ENCODE measurements at places on chromosomes 16 and 17. TPM values are rescaled to one million over a fixed set of nuclear protein-coding genes. Genes with fewer than 3 reads are reported as not detected.

DNA sequence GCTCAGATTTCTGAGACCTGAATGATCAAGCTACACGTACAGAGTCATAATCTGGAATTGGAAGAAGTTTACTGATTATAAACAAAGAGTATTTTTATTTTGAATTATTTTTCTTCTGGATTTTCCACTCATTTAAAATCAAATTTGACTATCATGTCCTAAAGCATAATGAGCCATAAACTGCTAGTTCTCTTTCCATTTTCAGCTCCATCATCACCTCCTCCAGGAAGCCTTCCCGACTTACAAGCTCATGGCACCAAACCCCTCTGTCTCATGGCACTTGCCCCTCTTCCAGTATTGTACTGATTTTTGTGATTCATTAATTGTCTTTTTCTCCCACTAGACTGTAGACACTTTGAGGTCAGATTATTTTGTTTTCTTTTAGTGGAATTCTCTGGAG, 35.9 kb downstream of the IRX6 start:
- H3K27me3 ChIP-seq = peaks cover 1% of the 10 kb centered on the region
- no peak for DNase-seq
- H3K4me3 ChIP-seq = no peak overlapping the region
- no peak overlapping the region for H3K27ac ChIP-seq
- H3K36me3 ChIP-seq = no peaks in the 10 kb centered on the region

DNA sequence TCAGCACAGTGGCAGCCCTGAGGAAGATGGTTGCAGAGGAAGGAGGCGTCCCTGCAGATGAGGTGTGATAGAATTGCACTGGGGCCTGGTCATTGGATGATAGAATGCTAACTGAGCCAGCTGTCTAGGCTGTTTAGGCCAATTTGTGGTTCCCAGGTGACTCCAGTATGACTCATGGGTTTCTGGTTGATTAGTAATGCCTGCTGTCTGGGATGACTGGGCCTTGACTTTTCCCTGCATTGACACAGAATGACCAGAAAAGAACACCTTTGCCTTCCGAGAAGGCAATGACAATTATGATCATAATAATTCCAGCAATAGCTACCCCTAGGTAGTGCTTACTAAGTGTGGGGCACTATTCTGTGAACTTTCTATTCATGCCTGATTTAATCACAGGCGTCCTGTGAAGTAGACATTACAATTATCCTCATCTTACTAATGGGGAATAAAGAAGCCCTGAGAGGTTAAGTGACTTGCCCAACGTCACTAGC, 31.5 kb downstream of the USP43 start:
- H3K27me3 ChIP-seq = no peaks in the 10 kb centered on the region
- DNase-seq = no peak
- no peak overlapping the region for H3K4me3 ChIP-seq
- H3K36me3 ChIP-seq = no peaks in the 10 kb centered on the region

- no peaks in the 10 kb centered on the region for H3K36me3 ChIP-seq
- no peak overlapping the region for H3K27ac ChIP-seq
- no peaks in the 10 kb centered on the region for H3K27me3 ChIP-seq
Measured at GRCh38 chr16:77548766-77549165, 113.9 kb upstream of the ADAMTS18 start.

GRCh38 chr17:39704821-39705551, 5.1 kb downstream of the ERBB2 start:
- peaks cover 3% of the 10 kb centered on the region for H3K4me1 ChIP-seq
- H3K4me3 ChIP-seq = no peak overlapping the region
- H3K27me3 ChIP-seq = no peaks in the 10 kb centered on the region
- DNase-seq = no peak
- H3K36me3 ChIP-seq = no peaks in the 10 kb centered on the region

DNA sequence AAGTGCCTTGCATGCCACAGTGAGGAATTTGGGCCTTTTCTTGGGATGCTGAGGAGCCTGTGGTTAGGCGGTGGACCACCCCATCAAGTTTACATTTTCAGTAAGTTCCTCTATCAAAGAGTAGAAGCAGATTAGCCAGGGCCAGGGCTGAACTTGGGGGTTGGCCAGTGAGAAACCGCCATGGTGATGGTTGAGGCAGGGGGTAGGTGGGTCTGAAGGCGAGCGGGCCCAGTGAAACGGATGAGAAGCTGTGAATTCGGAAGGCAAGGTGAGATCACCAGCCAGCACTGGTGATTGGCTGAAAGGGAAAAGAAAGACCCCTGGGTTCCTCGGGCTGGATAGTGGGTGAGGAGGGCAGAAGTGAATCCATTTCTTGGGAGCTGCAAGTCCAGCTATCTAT, 311.4 kb downstream of the CBLN1 start:
- H3K4me1 ChIP-seq = no peaks in the 10 kb centered on the region
- H3K27me3 ChIP-seq = no peaks in the 10 kb centered on the region
- no peak for DNase-seq
- no peak overlapping the region for H3K27ac ChIP-seq

DNA sequence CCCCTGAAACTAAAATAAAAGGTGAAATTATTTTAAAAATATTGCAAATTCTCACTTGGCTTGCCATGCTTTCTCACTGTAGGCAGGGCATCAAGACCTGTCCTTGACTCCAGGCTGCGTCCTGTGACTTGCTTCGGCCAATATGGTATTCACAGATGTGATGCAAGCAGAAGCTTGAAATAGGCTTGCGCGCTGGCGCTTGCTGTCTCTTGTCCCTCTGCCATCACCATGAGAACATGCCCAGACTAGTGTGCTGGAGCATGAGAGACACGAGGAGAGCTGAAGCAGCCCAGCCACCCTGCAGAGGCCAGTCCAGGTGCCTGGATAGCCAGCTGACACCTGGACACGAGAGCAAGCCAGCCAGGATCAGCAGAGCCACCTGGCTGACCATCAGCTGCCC, 21.8 kb upstream of the ZKSCAN2 start:
- DNase-seq = no peak
- H3K36me3 ChIP-seq = no peaks in the 10 kb centered on the region
- H3K27ac ChIP-seq = no peak overlapping the region
- no peaks in the 10 kb centered on the region for H3K27me3 ChIP-seq
- H3K4me3 ChIP-seq = no peak overlapping the region

DNA sequence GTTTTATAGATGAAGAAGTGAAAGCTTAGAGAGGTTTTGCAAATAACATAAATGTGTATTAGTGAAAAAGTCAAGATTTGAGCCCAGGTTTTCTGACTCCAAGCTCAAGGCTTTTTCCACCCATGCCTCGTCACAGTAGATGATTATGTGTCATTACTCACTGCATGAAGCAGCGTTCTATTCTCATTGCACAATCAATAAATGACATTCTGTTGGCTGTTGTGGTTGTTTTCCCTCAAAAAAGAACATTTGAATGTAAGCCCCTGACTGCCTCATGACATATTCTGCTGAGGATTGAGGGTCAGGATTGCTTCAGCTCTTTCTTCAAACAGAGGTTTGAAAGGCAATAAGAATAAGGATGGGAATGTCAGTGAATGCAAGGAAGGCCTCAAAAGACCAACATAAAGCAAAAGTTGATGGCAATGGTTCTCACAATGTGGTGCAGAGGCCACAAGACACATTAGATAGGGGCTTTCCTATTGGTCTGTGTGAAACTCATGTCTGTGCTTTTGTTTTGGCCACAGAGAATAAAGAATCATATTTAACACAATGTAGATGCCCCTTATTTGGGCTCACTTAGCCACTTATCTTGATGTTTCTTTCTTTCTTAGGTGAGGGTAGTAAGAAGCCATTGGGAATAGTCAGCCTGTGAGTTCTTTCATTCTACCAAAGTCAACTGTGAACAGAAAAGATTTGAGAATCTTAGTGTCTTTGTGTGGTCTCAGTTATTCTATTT, 5.4 kb upstream of the MMD start:
- H3K4me3 ChIP-seq = no peak overlapping the region
- H3K27ac ChIP-seq = no peak overlapping the region
- H3K27me3 ChIP-seq = no peaks in the 10 kb centered on the region
- H3K36me3 ChIP-seq = no peaks in the 10 kb centered on the region

DNA sequence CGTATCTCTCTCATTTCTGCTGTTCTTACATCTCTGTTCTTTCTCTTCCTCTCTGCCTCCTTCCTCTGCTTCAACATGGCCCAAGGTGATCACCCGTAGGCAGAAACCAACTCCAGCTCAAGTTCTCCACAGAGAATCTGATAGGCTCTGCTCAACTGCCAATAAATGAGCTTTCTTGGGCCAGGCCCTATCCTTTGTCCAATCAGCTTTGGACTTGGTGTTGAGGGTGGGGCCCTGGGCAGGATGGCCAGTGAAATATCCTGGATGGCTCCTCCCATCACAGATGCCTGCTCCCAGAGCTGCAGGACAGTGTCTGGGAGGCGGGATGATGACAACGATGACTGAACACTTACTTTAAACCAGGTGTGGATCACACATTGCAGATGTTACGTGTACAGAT, 17.4 kb upstream of the BRD7 start:
- no peak for DNase-seq
- H3K27me3 ChIP-seq = no peaks in the 10 kb centered on the region
- no peaks in the 10 kb centered on the region for H3K4me1 ChIP-seq
- no peaks in the 10 kb centered on the region for H3K36me3 ChIP-seq
- H3K27ac ChIP-seq = no peak overlapping the region

DNA sequence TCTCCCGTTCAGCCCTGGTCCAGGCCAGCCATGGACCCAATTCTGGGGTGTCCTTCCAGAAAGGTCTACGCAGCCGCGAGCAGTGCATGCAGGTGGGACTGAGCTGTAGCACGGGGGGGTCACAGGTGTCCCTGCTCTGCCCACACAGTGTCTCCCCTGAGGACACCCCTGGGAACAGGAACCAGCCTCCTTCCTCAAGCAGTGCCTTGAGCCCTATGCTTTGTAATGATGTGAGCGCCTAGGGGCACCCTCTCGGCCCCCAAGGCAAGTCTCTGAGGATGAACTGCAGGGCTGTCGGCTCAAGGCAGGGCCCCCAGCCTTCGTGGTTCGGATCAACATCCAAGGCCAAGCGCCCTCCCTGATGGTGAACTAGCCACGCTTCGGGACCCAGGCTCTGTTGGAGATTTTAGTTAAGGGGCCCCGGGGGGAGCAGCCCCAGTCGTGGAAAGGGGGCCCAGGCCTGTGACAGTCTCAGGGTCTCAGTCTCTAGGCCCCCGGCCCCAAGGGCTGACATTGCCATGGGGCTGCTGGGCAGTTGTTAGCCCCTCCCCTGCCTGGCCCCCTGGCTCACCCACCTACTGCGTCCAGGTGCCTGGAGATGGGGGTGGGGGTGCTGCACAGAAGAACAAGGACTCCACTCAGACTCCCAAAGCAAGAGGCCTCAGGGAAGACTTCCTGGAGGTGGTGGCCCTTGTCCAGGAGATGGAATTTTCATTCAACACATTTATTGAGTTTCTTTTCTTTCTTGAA, 2.3 kb downstream of the IL17C start:
- no peak overlapping the region for H3K27ac ChIP-seq
- H3K36me3 ChIP-seq = no peaks in the 10 kb centered on the region
- no peaks in the 10 kb centered on the region for H3K27me3 ChIP-seq
- DNase-seq = no peak
- no peak overlapping the region for H3K4me3 ChIP-seq

GRCh38 chr17:40191237-40192208, 14.3 kb downstream of the RAPGEFL1 start:
- peak; percentile 92 for DNase-seq
- peak overlapping the region; percentile 49 for H3K4me3 ChIP-seq
- no peaks in the 10 kb centered on the region for H3K36me3 ChIP-seq
- H3K27me3 ChIP-seq = no peaks in the 10 kb centered on the region
- H3K27ac ChIP-seq = no peak overlapping the region

DNA sequence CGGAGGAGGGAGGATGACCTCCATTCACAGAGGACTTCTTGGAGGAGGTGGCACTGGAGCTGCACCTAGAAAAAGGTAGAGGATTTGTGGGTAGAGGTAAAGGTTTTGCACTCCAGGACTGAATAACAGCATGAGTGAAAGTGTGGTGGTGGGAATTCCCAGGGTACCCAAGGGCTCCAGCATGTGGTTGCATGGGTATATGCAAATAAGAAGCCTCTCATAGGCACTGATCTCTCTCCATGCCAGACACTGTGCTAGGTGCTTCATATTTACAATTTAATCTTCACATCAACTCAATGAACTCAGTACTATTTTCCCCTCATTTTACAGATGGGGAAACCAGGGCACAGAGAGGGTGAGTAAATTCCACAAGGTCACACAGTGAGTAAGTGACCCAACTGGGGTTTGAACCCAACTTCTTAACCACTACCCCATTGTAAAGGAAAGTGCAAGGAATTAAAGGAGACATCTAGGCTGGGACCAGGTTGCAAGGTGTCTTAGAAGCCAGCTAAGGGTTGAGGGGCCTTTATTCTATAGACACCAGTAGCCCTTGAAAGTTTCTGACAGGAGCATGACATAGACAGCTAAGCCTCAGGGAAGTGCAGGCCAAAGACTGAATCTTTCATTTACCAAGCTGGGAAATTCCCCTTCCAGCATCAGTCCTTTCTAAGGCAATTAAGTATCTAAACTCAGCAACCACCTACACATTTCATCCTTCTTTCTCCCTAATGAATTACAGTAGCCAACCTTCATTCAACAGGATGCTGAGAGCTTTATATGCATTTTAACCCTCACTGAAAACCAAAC, 21.3 kb downstream of the SCNN1B start:
- no peaks in the 10 kb centered on the region for H3K36me3 ChIP-seq
- DNase-seq = no peak
- H3K4me3 ChIP-seq = no peak overlapping the region

DNA sequence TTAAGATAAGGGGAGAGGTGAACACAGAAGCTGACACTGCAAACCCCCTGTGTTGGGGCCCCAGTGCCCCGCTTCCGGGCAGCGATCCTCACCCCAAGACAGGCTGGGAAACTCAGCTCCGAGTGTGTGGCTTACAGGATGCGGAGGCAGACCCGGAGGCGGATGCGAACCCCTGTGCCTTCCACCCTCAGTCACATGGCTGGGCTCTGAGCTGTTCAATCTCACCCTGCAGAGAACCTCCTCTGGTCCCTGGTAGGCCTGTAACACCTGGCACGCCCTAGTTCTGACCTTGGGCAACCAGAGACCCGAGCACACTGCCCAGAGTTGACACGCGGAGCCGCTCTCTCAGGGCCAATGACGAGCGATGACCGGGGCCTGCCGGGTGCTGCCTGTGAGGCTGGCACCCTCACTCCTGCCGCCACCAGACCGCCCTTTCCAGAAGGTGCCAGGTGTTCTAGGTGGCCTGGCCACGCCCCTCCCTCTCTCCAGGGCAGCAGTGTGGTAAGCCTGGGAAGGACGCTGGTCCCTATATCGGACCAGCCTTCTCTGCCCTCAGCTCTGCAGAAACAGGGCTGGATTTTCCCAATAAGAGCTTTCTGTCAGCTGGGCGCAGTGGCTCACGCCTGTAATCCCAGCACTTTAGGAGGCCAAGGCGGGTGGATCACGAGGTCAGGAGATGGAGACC, 23.3 kb downstream of the MEAK7 start:
- no peak overlapping the region for H3K27ac ChIP-seq
- no peak overlapping the region for H3K4me3 ChIP-seq
- H3K27me3 ChIP-seq = no peaks in the 10 kb centered on the region
- H3K36me3 ChIP-seq = peaks cover 2% of the 10 kb centered on the region
- DNase-seq = no peak
- H3K4me1 ChIP-seq = no peaks in the 10 kb centered on the region

The C16orf86 gene
- 7.9 TPM for total RNA-seq

The DHX8 gene
- total RNA-seq = 45.3 TPM

The SLFN14 gene
- total RNA-seq = 0.30 TPM
